ENCODE measurements at places on chromosomes 6 and 20.
A peak's percentile ranks its signal among the peaks of the same experiment; 100 is the strongest.

GRCh38 chr6:48099713-48100587, 11.0 kb downstream of the PTCHD4 start:
- DNase-seq: no peak

DNA sequence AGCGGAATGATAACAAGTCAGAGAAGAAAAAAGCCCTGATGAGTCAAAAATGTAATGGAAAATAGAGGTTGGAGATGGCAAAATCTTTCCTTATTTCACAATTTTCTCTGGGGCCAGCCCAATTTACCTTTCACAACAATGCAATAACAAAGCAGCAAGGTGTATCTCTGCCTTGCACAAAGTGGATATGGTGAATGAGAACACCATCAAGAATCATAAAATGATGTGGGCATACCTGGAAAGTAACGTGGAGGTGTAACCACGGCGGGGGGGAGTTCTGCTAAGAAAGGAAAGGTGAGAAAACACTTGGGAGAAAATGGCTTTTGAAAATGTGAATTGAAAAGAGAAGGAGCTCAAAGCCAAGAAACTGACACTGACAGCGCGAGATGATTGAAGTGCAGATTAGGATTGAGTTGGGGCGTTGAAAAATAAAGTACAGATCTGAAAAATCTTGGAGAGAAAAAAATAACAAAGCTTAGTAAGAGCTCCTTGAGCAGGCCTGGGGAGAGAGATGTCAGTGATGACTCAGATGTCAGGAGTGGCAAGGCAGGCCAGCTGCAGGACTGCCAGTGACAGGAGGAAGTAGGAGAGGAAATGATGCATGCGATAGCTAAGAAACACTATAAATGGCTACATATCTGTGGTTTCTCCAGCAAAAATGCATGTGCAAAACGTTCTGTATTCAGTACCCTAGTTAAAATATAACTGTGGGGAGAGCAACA, 26.2 kb downstream of the ARHGAP18 start:
- no peak for DNase-seq

GRCh38 chr20:49171909-49172308, 16.2 kb downstream of the STAU1 start:
- no peak for DNase-seq

DNA sequence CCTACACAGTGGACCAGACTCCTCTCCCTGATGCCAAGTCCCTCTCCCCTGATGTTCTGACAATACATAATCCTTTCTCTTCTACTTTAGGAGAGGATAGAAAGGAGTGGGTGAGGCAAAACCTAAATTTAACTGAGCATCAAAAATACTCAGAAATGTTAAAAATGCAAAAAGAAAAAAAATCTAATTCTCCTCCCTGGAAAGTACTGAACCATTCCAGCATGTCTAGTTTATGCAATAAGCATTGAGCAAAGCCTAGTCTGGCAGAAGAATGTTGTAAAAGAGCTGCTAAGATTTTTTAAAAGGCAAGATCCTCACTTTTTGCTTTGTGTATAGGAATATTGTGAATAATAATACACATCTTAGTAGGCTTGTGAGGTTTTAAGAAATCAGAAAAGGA, 116.6 kb upstream of the STXBP5 start:
- DNase-seq: no peak

DNA sequence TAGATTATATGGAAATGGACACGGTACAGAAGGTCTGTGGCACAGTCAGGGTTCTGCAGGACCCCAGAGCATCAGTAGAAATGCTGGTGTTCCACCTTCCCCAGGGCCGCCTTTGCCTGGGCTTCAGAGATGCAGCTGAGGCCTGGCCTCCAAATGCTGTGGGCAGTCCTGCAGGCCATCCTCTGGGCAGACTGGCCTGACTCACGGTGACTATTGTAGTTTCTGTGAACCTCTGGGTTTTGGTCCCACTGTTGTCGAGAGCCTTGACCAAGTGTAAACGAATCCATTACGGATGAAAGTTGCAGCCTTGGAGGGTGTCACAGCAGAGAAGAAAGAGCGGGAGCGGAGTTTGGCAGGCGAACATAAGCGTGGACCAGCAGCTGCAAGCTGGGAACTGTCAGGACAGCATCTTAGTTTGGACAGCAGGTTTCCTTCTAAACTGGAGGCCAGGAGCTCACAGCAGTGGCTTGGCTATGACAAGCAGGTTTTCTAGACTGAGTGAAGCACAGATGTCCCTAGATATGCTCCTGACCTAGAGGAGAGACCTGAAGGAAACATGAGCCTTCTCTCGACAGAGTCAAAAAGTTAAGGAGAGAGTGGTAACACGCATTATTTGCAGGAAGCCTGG, 46.2 kb upstream of the BCLAF1 start:
- DNase-seq: no peak

- DNase-seq: no peak
These were observed 47.1 kb upstream of the FOXP4 start for GRCh38 chr6:41498968-41499599.

GRCh38 chr6:138722425-138723371, 50.9 kb upstream of the CCDC28A start:
- DNase-seq: no peak

GRCh38 chr6:137804637-137805036, 62.4 kb upstream of the TNFAIP3 start:
- DNase-seq: no peak

DNA sequence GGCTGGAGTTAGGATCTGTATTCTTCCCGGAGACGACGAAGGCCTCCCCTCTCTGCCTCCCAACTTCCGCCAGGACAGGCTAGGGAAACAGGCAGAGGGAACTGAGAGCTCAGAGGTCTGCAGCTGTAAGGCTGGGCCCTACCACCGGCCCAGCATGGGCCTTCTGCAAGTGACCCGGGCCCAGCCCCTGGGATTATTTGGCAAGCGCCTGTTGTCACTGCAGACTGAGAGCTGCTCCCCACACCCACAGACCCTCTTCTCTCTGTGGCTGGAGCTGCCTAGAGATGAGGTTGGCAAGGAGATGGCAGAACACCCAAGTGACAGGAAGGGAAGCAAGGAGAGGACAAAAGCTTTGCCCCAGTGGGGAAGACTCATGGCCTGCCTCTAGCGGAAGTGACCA, 212.6 kb downstream of the ZDHHC14 start:
- no peak for DNase-seq

DNA sequence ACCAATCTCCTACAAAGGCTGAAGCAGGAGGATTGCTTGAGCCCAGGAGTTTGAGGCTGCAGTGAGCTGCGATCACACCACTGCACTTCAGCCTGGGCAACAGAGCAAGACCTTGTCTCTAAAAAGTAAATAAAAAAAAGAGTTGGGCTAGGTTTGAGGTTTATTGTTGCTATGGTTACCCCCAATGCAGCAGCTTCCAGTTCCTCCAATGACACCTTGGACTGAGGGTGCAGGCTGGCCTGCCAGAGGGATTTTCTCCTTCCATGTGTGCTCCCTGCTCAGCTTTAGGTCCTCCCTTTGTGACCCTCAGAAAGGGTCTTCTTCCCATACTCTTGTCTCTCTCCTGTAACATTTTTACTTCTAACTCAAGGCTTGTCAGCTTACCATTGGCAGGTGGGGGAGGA, 10.6 kb upstream of the TBC1D20 start:
- no peak for DNase-seq

DNA sequence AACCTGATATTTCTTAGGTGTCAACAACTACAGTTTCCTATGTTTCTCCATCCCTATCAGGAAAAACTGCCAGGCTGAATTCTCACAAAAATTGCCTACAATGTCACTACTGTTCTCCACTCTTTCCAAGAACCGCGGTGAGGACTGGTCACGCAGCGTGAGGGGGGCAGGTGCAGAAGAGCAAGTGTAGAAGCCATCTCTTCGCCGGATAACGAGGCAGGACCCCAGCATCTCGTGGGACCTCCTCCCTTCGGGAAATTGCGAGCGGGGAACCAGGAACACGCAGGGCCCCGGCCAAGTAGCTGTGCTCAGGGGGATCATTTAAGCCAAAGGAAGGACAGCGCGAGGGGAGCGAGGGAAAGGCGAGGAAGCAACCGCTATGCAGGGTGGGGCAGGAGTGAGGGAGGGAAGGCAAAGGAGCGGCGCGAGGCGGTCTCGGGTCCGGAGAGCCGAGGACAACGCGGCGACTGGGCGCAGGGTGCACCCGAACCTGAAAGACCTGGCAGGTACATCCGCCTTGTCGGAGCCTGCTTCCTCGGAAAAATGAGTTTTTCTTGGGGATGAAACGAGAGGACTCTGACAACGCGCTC, 559 bp downstream of the APMAP start:
- DNase-seq: no peak

DNA sequence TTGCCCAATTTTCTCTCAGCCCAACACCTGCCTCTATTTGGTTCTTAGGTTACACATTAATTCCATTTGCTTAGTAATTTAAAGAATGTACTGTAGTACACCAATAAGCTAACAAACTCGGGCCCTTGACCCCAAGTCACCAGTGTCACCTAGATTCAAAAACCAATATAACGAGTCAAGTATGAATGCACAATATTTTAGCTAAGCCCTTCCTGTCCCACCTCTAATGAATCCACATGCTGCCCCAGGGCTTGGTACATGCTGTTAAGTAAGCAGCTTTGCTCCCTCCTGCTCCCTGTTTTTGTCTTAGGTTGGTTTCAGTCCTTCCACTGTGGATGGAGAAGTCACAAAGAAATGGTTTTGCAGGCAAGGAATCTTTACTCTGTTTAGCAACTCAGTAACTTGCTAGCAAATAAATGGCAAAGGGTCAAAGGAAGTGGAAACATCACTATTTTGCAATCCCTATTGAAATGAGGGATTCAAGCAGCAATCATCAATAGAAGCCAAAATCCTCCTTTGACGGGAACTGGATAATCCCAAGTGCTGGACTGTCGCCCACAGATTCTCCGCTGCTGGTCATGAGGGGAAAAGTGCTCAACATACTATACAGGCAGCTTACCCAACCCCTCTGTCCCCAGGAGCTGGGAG, 5.0 kb upstream of the MPC1 start:
- DNase-seq: no peak

- peak; percentile 29 for DNase-seq
These were observed at the start of gene NOL4L for GRCh38 chr20:32585011-32585585. Gene NOL4L, minus strand, starts transcription at chr20:32585333. Its CDS starts 443 bp downstream, at chr20:32584890.

- DNase-seq: no peak
These were observed 91.9 kb downstream of the FOXF2 start for GRCh38 chr6:1481286-1481685.

GRCh38 chr6:143676437-143677045, 1.2 kb upstream of the PHACTR2 start:
- DNase-seq: peak; percentile 17

DNA sequence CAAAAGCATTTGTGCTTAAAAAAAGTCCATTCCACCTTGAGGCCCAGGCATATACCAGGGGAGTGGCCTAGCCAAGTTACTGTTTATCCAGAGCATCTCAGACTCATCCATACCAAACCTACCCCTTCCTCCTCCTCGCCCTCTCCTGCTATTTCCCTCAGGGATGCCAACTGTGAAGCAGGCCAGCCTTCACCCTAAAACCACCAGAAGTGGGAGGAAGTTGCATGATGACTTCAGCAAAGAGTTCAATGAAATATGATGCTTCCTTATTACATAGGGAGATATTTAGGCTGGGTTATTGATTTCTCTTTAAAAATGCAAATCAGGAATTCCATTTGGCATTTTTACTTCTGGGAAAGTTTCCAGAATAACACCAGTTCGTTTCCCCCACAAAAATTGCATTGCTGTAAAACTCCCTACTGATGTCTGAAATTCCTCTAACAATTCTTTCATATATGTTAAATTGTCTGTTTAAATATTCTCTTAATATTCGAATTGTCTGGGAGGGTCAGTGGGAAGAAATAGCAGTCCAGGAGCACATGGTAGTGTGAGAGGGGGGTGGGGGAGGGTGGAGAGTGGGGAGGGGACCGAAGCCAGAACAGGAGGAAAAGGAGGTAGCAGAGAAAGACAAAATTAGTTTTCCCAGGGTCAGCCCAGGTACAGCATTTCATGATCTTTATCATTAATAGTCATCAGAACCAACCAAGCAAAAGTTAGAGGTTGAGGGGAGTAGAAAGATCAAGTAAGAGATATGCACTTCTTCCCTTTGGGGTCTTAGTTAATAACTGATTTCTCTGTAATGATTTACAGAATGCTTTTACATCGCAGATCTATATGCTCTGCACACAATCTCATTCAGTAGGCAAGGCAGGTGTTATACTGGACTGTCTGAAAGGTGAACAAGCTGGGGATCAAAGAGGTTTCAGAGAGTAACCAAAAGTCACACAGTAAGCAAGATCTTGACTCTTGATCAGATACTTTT, 1.7 kb upstream of the TCP11 start:
- DNase-seq: no peak

DNA sequence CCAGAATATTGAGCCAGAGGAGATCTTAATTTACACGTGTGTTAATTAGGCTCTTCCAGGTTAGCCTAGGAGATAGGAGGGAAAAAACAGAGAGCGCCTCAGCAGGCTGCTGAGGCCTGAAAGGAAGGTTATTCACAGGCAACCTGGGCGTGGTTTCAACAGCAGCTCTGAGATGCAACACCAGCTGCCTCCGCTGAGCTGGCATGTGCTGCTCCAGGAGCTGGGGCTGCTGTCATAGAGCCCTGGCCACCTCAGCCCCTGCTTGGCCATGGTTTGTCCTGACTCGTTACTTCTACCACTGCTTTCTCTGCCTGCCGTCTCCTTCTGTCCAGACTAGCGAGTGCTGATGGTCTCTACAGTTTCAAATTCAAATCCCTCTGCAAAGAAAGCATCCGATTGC, 32.4 kb upstream of the RPP40 start:
- peak; percentile 82 for DNase-seq

- DNase-seq: no peak
These were observed 39.9 kb upstream of the SAMD5 start for GRCh38 chr6:147468634-147469033.

GRCh38 chr6:31075528-31075927, 36.8 kb downstream of the C6orf15 start:
- no peak for DNase-seq

DNA sequence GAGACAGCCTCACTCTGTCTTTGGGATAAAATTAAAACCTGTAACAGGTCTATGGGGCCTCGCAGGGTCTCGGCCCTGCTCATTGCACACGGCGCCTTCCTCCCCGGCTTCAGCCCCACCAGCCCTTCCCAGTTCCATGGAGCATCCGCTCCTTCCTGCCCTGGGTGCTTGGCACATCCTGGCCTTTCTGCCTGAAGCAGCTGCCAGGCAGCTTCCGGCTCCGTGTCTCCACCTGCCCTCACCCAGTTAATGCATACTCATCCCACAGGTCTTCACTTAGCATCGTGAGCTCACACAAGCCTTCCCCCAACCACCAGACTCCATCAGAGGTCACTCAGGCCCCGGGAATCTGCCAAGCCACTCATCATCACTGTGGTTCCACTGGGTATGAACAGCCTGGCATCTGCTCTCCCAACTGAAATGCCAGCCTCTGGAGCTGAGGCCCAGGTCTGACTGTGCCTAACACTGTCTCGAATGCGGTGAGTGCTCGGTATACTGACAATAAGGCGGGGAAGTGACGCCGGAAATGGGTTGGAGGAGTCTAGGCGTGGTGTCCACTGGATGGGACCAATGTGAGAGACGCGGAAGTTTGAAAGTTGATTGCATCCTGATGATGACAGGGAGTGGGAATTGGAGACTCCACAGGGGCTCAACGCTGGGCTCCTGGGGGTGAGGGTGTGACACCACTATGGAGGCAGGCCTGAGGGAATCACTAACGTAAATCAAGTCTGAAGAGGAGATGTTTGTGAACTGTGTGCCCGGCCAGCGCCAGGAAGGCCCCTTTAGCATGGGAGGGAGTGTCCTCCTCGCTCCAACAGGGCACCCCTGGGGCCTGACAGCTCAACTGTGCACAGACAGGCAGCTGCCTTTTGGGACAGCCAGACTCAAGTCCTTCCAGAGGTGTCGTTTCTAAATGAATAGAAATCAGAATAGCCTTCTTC, 245.8 kb downstream of the TTLL2 start:
- no peak for DNase-seq

- no peak for DNase-seq
These were observed 21.6 kb downstream of the L3MBTL1 start for GRCh38 chr20:43529051-43529450.

Data from COR-L47 (cell line).